Jurkat, Clone E6-1 (cell line): ENCODE measurements at places on chromosomes 4 and X.

DNA sequence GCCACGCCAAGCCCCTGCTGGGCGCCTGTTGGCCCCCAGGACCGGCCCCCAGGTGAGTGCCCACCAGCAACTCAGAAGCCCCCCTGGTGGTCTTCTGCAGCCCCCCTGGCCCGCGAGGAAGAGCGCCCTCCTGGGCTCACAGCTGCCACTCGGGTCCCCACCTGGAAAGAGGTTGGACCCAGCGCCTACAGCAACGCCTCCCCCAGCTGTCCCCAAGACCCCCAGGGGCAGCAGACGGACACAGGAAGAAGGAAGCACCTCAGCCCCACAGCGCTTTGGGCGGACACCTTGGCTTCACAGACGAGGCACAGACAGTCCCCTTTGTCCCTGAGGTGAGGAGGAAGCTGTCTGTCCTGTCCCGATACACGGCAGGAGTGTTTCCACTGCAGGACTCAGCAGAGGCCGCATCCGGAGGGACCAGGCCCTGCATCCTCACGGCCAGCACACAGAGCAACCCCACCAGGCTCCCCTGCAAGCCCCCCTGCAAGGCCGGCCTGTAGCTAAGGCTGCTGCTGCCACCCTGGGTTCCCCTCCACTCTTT, 115.6 kb upstream of the NKX1-1 start:
- DNase-seq = no peak

- no peak for DNase-seq
These were observed 72.9 kb downstream of the YIPF6 start for GRCh38 chrX:68571610-68572311.

DNA sequence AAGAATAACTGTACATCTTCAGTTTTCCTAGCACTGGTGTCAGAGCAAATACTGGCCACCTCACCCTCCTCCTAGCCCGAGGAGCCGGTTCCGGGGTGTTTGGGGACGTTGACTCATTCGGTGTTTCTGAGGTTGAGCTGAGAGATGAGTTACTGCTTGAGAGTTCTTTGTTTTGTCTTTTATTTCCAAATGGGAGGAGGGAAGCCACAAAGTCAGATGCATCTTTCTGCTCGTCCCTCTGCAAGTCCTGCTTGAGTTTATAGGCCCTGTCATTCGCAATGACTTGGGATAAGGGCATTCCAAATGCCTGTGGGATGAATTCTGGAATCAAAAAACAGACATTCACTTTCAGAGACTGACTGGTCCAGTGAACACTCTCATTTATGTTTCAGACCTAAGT, 77.5 kb downstream of the HCCS start:
- no peak for DNase-seq

GRCh38 chrX:149758068-149758714, 15.7 kb upstream of the HSFX1 start:
- no peak for DNase-seq

- no peak for DNase-seq
These were observed 31.6 kb downstream of the UGDH start for GRCh38 chr4:39495446-39496213.

DNA sequence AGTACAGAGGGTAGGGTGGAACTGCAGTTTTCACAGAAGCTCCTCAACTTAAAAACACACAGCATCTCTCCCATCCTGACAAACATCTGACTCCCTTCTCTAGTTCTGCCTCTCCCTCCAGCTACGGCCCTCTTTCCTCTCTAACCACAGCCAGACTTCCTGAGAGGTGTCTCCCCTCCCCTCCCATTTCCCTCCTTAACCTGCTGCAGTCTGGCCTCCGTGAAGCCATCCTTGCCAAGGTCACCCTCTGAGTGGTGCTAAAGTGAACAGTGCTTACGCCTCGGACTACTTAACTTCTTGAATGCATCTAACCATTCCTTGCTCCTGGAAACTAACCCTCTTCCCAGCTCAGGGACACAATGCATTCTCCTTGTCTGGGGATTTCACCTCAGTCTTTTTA, 53.3 kb downstream of the RTL5 start:
- no peak for DNase-seq

DNA sequence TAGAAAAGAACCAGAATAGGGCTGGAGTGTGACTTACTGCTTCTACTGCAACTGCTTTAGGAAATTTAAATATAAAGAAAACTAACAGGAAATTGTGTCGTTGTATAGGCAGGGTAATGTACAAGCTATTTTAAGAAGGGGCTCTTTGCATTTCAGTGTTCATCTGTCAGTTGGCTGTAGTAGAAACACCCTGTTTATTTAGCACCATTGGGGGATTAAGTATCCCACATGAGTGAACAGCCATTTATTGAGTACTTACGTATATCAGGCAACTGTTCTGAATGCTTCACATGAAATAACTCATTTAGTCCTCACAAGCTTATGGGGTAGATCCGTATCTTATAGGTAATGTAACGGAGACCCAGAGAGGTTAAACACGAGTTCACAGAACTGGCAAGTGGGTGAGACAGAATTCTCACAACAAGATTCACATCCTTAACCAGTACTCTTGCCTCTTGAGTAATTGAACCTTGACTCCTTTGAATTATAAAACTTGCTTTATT, 23.9 kb downstream of the STIM2 start:
- no peak for DNase-seq

DNA sequence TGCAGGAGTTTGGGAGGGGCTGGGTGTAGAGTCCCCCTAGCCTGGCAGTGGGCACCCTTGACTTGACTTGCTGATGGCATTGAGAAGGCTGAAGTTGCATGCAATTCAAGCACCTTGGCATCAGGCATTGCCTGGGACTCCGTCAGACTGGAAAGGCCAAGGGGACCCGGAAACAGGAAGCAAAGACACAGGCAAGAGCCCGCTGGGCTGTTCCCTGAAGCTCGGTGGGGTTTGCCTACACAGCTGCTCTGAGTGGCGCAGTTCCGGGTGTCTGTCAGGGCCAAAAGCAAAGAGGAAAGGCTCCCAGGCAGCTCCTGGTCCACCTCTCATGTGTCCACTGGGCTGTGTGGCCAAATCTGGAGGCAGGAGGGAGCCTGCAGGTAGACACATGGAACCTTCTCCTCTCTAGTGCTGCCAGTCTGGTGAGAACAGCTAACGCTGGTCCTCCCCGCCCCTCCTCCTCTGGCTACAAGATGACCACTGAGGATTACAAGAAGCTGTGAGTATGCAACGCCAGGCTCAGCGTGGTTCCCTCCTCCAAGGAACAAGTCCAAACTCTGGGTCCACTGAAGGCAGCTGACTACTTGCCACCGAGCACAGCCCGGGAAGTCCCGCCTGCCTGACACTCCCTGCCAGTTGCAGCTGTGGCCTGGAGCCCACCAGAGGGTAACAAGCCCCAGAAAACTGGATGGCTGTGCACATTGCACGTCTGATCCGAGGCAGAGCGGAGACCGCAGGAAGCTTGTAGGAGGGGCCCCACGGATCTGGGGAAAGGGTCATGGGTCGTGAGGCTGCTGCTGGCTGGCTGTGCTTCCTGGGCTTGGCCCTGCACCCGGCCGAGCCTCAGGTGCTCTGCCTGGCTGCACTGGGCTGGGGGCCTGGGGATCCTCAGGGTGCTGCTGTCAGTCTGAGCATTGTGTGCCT, 20.1 kb downstream of the ZNF185 start:
- no peak for DNase-seq

DNA sequence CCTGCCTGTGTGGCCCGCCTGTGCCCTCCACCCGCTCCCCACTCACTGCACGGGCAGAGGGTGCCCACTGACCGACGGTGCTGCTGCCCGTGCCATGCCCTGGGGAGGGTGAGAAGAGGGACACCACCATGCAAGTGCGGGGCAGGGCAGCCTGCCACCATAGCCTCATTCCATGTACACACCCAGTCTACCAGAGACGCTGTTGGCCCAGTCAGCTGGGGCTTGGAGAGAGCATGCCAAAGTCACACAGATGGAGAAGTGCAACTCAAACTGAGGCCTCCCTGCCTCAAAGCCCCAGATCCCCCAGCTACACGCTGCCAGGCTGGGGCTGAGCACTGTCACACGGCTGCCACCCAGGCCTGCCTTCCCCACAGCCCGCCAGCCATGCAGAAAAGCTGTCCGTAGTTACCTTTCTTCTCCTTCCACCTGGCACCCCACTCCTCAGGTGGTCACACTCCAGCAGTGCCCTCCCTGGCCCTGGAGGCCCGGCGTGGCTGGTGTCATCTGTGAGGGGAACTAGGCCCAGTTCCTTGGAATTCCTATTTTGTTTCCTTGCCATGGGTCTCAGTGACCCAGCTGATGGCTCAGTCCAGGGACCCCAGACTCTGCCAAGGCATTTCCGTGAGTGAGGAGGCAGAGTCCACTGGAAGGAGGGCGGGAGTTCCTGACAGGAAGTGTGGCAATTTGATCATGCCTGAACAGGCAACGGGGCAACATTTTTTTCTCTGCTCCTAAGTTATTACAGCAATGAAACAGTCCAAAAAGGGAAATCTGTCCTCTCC, at the start of gene SLC2A9:
Gene SLC2A9, minus strand, starts transcription at position 627 of the 782 bp plus-strand sequence. Its CDS starts 68 bp downstream, at position 559.
- DNase-seq = no peak

DNA sequence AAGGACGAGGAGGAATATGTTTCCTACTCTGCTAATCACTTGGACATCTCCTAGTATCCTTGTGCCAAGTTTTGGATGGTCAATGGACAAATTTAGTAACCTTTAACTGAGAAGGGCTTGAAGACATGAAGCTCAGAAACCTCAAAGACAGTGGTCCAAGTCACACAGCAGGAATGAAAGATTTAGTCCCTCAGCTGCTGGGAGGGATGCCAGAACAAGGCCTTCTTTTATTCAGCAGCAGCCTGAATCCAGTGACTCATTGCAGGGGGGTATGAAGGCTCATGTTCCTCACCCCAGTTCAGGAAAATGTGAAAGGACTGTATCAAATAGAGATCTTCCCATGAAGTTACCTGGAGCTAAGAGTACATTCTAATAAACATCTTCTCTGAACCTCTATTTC, 214.9 kb upstream of the UGT8 start:
- DNase-seq = no peak

GRCh38 chr4:6773106-6773505, 9.4 kb upstream of the KIAA0232 start:
- DNase-seq = no peak

DNA sequence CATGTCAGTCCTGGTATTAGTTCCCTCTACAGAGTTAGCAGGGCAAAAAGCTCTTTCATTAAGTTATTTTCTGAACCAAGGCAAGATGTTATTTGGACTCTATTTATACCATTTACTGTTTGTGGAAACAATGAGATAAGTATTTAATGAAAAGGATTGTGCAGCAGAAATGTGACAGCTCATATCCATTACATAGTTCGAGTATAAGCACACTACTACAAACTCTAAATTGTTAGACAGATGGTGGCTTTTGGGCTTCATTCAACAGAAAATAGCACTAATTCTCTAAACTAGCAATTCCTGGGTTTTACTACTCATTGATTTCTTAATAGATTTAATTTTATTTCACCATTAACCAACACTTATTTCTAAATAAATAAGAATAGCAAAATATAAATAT, 95.2 kb upstream of the ANK2 start:
- DNase-seq = no peak

GRCh38 chrX:154019061-154019621, 561 bp downstream of the IRAK1 start:
- DNase-seq = no peak

- DNase-seq = no peak
These were observed 289.4 kb downstream of the ANKRD50 start for GRCh38 chr4:124423160-124423559.

GRCh38 chr4:128025319-128025718, 35.8 kb upstream of the LARP1B start:
- DNase-seq = no peak

- DNase-seq = peak; percentile 6
These were observed 101.0 kb downstream of the HMX1 start for GRCh38 chr4:8770518-8771257.

- no peak for DNase-seq
These were observed 3.1 kb upstream of the OCIAD2 start for GRCh38 chr4:48909697-48910096.

- peak; percentile 0 for DNase-seq
These were observed 11.9 kb downstream of the AR start for GRCh38 chrX:67555578-67556203.

GRCh38 chrX:30990361-30990760, 81.5 kb downstream of the FTHL17 start:
- no peak for DNase-seq

DNA sequence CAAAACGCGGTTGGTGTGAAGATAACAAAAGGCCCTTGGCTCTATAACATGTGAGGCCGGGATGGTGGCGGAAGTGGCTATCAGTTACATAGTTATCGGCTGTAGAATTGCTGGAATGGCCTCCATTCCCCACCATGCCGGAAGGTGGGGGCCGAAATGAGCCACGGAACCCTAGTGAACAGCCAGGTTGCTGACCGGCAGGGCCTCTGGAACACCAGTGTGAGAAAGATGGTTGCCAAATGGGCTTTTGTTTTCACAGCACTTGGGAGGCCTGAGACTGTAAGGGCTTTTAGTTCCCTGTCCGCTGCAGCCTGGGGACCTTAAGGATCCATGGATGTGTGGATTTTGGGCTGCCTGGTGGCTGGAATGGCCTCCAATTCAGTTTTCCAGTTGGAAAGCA, 23.3 kb upstream of the ARX start:
- DNase-seq = no peak

GRCh38 chr4:140227286-140227685, 73.3 kb upstream of the MAML3 start:
- no peak for DNase-seq

GRCh38 chr4:140094438-140095420, 59.3 kb downstream of the MAML3 start:
- DNase-seq = no peak

GRCh38 chr4:7186031-7186430, 6.3 kb upstream of the SORCS2 start:
- DNase-seq = no peak

DNA sequence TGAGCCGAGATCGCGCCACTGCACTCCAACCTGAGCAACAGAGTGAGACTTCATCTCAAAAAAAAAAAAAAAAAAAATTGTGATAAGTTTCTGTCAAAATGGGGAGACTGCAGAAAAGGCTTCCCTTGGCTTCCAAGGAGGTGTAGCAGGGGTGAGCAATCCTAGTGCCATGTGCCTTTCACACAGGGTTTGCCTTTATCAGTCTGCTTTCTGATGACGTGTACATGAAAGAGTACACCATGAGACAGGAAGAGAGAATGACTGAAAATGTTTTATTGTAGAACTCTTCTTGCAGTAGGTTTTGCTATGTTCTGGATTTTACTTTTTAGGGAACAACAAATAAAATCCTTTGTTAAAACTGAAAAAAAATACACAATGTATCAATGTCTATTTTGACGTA, 23.4 kb upstream of the ZFP42 start:
- DNase-seq = no peak

DNA sequence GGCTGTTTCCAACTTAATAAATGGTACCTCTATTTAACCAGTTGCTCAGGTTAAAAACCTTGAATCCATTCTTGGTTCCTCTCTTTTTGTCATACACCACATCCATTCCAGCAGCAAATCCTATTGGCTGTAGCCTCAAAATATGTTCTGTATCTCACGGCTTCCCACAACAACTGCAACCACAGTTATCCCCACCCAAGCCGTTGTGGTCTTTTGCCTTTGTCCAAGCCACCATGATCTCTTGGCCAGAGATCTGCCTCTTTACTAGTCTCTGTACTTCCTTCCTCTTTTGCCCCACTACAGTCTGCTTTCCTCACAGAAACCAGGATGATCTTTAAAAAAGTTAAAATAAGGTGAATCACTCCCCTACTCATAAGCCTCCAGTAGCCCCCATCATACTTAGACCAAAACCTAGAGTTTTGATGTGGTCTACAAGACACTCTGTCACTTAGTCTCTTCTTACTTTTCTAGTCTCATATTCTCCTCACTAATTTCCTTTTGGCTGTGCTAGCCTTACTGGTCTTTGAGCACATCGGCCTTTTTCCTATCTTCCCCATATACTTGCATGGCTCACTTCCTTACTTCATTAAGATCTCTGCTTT, 10.3 kb downstream of the MAOA start:
- no peak for DNase-seq
